ENCODE measurements at places on chromosomes 7 and 10.

DNA sequence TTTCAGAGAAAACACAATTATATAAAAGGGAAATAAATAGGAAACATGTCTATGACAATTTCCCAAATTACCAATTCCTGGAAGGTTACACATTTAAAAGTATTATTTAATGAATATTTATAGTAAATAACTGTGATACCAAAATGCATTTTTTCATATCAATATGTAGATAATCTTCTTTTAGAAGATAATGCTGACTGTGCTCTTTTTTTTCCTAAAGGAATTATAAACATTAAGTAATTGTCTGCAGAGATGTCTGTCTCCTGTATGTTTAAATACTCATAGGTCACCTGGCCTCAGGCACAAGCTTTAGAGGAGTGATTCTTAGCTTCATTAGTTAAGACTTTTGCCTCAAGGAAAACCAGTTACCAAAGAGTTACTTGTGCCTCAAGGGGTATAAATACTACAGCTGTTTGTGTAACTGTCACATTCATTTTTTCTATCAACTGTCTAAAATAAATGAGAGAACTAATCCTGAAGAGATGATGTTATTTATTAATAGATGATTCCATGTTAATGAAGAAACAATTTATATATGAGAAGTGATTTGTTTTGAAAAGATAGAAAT is 77.1 kb downstream of the DNAJC1 start:
- no peak for DNase-seq

DNA sequence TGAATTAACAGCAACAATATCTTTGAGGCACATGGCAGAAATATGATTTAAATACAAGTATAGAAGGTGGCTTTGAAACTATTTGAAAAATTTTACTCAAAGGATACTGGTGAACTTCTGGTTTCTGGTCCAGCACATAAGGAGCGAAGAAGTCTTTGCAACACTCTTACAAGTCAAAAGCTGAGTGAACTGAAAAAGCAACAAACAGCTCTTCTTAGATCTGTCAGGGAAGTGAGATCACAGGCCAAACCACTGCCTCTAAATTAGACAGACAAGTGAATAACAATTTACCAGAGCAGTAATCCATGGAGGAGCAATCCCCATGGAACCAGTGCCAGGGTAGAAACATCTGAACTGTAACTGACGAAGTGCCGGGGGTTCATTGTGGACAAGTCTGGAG is 9.6 kb upstream of the VWC2 start:
- DNase-seq, result no peak

- no peak for DNase-seq
Observed at GRCh38 chr10:80476685-80477084, 22.6 kb downstream of the TSPAN14 start.

DNA sequence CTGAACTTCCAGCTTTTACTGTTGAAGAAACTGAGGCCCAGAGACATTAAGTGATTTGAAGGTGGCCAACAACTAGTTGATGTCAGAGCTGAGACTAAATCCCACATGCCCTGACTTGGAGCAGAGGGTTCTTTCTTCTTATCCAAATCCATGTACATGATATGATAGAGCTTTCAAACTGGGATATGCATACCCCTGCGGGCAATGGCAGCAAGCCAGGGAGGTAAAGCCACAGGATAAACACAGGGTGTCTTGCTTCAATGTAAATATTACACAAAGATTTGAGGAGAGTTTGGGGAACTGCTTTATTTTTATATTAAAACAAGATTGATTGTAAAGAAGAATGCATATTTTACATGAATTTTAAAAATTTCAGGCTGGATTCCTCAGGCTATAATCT is 2.3 kb upstream of the LRRC72 start:
- no peak for DNase-seq

GRCh38 chr7:39465055-39465929 is 100.9 kb upstream of the YAE1 start:
- peak; percentile 55 for DNase-seq

- no peak for DNase-seq
Observed at GRCh38 chr7:20201380-20201779, 15.8 kb downstream of the MACC1 start.

- DNase-seq, result no peak
Observed at GRCh38 chr7:90625051-90625450, 28.9 kb downstream of the CDK14 start.

- DNase-seq, result no peak
Observed at GRCh38 chr10:45373576-45374349, at the start of gene ALOX5. Gene ALOX5, plus strand, starts transcription at chr10:45374216. Its CDS starts 64 bp downstream, at chr10:45374280.

- no peak for DNase-seq
Observed at GRCh38 chr7:46315891-46316290, 394.8 kb upstream of the IGFBP3 start.

All from fibroblast of the conjunctiva (primary cell).